Astrocyte (in vitro differentiated cells and primary cell): ENCODE measurements at places on chromosomes 1 and 21.
A peak's percentile ranks its signal among the peaks of the same experiment; 100 is the strongest.

DNA sequence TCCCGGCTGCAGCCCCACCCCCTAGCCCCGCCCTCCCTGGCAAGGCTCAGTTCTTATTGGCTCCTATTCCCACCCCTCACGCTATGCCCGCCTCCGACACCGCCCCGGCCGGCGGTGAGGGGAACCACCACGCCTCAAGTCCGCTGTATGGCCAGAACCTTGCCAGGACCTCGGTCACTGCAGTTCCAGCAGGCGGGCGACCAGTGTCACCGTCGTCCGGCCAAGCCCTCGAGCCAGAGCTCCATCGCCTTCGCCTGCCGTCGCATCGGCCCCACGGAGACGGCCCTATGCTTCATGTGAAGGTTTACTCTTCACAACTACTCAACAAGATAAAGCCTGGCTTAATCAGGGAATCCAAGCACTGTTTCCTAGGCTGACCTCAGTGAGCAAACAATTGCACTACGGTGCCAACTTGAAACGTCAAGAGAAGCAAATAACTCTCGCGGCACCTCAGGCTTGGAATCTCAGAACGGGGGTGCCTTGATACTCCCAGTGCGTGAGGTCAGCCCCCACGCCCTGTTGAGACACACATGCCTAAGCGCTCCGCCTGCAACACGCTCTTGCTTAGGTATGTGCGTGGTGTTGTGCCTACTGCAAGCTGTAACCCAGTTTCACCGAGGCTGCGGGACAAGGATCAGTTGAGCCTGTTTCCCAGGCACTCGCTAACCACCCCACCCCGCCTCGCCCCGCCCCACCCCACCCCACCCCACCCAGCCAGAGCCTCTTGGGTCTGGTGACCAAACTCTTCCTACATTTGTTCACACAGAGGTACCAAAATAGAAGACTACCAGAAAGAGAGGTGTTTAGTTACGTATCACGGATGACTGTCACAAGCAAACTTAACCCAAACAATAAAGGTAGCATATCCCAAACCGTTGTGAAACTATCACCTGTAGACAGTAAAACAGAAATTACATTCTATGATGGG is 498 bp upstream of the DENND2C start:
- peak; percentile 72 for DNase-seq

DNA sequence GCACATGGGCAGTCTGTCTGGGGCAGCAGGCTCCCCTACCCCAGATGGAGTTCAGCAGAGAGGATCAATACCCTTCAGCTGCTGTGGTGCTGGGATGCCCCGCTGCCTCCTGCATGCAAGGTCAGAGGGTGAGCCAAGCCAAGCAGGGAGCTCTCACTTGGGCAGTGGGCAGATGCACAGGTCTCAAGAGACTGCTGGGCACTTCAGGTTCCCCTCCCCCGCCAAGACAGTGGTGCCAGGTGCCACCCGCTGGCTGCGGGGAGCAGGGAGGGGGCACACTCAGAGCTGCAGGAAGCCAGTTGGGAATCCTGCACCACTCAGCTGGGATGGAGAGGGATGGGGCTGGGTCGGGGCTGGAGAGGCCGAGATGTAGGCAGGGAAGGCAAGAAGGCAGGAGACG is 15.8 kb upstream of the EVA1B start:
- DNase-seq = no peak

GRCh38 chr1:245475126-245475525 is 320.3 kb downstream of the KIF26B start:
- peak; percentile 72 for DNase-seq

DNA sequence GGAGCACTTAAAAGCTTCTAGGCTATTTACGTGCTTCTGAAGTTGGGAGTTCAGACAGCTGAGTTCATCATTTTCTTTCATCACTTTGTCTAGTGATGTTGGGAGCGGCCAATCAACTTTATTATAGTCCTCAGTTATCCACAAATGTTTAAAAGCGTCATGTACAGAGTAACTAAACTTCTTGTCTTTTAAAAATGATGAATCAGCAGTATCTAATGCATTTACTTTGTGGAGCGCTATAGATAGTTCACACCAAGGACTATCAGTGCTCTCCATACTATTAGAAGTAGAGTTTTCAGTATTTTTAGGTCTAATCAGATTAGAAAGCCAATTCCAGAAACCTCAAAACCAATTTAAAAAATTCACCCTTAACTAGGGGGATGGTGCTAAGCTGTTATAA is 778.7 kb upstream of the PRMT6 start:
- DNase-seq = no peak

DNA sequence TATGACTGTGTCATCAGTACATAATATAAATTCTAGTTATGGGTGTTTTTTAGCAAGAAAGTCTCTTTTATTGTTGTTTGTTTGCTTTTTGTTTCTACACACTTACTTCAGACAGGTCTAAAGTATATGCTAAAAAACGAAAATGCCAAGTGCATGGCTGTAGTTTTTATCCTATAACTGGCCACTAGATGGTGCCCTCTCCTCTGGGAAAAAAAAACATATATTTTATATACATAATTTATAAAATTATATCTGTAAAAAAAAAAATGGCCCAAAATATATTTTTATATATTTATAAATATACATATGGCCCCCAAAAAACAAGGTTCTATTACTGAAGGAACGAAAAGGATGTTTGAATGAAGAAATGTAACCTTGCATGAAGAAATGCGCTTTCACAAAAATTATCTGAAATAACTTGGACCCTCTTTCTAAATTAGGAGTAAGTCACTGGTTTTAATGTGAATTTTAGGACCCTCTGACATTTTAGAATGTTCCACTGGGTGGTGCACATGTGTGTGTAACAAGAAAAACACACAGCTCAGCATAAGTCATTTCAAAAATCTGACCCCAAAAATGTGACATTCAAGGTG is 93.5 kb downstream of the TTLL7 start:
- DNase-seq = no peak

DNA sequence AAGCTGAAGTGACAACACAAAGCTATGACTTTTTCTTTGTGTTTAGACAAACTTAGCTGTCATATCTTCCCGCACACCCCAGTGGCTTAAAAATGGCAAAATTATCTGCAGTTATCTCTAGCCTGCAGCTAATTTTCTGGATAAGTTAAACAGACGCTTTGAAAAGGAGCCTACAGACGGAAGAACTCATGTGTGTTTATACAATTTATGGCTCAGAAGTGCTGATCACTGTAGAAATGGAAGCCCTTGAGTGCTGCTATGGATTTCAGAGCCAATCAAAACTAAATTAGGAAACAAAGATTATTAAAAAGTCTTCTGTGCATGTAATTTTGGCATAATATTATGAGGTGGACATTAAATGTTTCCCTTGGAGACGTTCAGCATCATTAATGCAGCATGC is 11.6 kb downstream of the NTNG1 start:
- DNase-seq = no peak

DNA sequence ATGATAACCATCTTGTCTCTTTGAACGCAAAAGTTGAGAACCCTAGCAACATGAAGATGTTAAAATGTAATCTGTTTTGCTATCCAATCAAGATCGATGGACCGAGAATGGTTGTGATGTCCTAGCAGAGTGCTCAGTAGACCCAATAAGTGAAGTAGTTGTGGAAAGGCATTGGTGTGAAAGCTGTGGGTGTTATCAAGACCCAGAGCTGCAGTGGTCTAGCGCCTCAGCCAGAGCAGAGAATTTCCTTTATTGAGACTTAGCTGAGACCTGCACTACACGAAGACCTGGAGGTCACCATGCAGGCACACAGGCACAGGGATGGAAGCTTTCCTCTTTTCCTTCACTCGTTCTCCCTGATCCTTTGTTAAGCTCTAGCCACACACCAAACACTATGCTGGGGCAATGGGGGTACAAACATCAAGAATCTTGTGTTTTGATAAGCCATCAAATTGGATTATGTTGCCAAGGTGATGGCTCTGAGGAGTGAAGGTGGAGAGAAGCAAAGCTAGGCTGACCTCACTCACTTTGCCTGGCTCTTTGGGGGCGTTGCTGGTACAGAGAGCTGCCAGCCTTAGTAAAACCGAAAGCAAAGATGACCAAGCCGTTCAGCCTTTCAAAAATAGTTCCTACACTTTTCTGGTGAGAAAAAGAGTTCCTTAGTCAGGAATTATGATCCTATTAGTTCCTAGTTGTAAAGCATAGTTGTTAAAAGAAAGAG is 24.1 kb downstream of the METTL13 start:
- no peak for DNase-seq

DNA sequence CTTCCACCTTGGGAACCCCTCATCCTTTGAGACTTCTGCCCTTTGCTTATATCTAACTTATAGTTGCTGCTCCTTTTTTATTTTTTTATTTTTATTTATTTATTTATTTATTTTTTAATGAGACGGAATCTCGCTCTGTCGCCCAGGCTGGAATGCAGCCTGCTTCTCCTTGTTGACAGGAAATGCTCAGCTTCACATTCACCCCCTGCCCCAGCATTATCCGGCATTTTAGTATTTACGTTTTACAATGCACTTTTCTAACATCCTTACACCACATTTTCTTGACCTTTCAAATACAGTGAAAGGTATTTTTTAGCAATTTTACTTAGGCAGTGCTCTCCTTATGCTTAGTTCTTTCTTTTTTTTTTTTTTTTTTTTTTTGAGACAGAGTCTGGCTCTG is 14.9 kb downstream of the CXADR start:
- DNase-seq = no peak

DNA sequence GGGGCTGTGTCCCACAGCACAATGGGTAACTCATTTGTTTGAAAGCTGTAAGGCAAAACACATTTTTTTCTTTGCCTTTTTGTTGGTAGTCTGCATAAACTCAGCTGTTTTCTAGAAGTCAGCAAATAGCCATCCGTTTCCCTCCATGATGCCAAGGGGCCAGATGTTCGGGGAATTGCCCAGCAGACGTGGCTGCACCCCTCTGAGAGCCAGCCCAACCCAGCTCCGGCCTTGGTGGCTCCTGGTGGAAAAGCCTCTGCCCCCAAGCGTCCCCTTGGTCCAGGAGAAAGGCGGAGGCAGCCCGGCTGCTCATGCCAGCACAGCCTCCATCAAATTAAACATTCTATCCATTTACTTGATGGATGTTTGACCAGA is 58.4 kb upstream of the ADARB1 start:
- no peak for DNase-seq

DNA sequence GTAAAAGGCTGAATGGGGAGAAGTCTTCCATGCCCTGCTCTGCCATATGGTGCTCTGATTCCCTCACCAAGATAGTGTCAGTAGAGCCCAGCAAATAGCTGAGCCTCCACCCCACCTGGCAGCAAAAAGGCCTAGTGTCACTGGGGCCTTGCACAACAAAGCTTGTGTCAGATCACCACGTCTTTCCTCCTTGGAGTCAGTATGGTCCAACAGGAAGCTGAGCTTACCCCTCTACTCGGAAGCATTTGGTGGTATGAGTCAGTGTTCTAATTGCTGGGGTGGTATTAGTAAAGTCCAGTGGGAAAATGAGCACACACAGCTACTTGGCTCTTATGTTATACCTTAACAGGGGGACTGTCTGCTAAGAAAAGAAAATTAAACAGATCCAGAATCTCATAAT is 18.7 kb upstream of the RRP15 start:
- DNase-seq = no peak

DNA sequence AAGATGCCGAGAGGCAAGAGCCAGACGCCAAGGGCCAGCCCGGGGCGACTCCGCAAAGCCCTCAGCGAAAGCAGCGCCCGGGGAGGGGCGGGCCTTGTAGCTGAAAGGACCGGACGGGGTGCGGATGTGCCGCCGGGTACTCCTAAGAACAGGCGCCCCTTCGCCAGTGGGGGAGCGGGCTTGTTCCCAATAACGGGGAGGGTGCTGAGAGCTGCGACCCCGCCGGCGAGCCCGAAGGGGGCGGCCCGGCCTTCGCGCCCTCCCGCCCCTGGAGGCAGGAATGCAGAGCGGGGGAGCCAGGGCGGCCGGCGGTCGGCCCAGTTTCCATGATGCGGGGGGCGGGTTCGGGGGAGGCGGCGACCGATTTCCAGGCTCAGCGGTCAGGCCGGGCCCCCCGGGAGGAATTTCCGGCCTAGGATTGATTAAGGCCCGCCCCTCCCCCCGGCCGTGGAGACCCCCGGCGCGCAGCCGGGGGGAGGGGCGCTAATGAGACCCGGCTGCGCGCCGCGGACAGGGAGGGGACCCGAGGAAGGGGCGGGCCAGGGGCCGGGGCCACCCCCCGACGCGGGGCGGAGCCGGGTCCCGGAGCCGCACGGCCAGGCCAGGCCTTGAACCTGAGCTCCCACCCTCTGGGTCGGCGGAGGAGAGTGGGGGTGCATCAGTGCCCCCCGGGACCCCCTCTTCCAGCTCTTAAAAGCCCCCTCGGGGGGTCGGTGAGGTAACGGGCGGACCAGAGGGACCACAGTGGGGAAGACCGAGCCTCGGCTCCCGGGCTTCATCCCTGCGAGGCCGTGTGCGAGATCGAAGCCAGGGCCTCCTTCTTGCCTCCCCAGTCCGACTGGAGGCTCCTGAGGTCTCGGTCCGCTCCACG is 898 bp upstream of the TMEM200B start:
- peak; percentile 60 for DNase-seq

DNA sequence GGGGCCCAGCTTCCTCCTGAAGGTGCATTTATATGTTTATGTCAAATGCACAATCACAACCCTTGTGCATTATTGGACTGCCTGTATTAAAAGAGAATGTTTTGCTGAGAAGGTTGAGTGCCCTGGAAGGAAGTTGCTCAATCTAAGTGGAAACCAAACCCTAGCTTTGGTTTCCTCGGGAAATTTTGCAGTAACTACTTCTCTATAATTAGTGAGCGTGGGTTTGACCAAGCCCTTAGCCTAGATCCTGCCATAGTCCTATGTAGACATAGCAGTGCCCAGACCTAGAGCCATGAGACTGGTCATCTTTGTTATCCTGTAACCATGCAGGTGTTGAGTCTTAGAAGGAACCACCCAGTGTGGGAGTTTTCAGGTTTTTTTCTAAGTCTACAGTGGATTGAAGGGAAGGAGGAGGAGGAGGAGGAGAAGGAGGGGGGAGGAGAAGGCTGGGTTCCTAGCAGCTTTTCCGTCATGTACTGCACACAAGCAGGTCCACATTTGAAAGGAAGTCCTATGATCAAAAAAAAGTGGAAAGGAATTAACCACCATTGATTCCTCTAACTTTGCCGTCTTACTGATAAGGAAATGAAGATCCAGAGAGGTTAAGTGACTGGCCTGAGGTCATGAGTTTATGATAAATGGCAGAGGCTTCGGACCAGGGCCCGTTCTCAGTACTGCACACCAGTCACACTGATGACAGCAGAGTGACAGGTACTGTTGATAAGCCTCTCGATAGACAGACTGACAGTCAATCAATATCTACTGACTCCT is 72.2 kb upstream of the LYST start:
- no peak for DNase-seq

- peak; percentile 72 for DNase-seq
Observed at GRCh38 chr1:96234299-96234698, 487.3 kb upstream of the PTBP2 start.
